ENCODE measurements at places on chromosomes 3 and 15.

DNA sequence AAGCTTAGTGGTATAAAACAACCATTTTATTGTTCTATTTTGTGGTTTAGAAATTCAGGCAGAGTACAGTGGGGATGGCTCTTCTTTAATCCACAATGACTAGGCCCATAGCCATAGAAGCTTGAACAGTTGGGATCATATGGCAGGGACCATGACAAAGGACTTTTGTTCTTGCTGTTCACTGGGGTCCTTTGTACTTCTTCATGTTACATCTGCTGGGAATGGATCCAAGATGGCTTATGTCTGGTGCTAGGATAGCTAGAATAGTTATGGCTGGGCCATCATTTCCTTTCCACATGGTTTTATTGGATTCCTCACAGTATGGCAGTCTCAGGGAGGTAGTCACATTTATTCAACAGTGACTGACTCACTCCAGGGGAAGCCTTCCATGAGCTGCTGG, 427.9 kb upstream of the AGTR1 start:
- DNase-seq: no peak

DNA sequence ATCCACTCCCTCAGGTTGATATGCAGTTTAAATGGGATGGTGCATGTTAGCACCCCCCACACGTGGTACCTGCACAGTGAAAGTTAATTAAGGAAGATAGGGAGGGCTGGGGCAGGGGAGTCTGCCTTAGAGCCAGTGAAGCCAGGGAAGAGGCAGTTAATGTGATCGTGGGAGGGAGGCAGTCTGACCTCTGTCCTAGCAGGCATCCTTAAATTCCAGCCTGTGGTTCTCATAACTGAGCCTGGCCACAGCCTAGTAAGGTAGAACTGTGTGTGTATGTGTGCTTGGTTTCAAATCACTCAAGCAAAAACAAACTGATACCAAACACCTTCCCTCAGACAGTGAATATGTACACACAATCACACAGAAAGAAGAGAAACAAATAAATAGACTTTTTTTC, 319.1 kb upstream of the TLE3 start:
- DNase-seq: no peak

DNA sequence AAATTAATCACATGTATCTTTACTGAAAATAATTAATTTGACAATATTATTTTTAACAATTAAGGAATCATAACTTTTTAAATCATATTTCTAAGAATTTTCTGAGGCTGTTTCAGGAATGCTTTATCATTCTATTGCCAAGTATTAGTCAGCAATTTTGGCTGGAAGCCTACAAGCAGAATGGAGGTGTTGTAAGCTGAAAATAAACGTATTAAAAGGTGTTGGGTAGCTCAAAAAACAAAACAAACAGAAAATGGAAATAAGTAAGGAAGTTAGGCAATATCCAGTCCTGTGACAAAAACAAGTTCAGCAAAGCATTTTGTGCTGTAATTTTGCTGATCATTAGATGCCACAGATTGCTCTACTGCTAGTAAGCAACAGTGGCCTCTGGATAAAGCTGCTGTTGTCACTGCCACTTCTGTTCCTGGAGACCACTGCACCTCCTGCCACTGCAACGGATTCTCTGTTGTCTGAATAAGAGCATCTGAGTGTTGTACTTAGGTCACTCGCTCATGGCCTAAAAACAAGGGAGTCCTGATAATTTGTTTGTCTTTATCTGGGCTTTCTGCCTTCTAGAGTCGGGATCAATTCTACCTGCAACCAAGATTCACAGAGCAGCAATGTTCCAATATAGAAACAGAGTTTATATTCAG, 63.5 kb upstream of the SLITRK3 start:
- no peak for DNase-seq

GRCh38 chr3:29870136-29870535, 589.3 kb downstream of the RBMS3 start:
- no peak for DNase-seq

DNA sequence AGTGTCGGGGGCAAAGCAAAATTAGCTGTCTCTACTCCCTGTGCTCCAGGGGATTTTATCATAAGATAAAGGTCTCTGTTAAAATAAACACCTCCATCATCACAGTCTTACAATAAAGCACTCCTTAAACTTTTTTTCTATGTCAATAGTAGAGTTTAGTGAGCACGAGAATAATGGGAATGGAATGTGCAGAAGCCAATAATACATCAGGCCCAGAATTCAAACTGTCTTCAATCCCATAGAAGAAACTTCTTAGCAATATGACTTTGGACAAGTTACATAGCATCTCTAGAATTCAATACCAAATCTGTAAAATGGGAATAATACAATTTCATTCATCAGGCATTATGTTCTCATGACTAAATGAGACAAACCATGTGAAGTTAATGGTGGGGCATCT, 49.0 kb upstream of the EPHA3 start:
- no peak for DNase-seq

DNA sequence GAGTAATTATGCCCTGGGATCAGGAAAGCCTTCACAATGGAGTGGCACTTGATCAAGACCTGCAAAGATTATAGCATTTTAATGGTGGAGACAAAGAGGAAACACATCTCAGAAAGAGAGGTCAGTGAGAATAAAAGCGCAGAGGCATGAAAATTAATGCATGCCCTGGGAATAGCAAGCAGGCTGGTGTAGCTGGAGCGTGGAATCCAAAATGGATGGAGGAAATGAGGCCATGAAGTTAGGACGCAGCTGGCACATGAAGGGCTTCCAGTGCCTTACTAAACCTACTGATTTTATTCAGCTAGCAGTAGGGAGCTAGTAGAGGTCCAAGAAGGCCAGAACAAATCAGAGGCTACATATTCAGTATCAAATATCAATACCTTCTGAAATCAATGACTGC, 38.1 kb downstream of the TMEM212 start:
- no peak for DNase-seq

- no peak for DNase-seq
Observed at GRCh38 chr3:61985020-61985419, 388.3 kb downstream of the FEZF2 start.

GRCh38 chr15:31427411-31427810, 100.8 kb downstream of the KLF13 start:
- DNase-seq: no peak

DNA sequence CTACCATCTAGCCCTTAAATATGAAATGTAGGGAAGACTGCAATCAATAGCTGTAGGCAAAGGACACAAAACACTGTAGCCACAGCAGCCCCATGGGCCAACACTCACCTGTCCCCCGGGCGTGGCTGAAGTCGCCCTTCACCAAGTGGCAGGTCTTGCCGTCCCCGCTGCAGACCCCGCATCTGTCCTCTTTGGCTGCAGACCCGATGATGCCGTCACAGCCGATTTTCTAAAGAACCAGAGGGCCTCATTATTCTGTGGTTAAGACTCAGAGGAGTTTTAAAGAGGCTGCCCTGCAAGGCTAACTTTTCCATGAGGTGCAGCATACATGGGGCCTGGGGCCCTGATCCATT, 245.6 kb downstream of the ADAMTS17 start:
- no peak for DNase-seq

DNA sequence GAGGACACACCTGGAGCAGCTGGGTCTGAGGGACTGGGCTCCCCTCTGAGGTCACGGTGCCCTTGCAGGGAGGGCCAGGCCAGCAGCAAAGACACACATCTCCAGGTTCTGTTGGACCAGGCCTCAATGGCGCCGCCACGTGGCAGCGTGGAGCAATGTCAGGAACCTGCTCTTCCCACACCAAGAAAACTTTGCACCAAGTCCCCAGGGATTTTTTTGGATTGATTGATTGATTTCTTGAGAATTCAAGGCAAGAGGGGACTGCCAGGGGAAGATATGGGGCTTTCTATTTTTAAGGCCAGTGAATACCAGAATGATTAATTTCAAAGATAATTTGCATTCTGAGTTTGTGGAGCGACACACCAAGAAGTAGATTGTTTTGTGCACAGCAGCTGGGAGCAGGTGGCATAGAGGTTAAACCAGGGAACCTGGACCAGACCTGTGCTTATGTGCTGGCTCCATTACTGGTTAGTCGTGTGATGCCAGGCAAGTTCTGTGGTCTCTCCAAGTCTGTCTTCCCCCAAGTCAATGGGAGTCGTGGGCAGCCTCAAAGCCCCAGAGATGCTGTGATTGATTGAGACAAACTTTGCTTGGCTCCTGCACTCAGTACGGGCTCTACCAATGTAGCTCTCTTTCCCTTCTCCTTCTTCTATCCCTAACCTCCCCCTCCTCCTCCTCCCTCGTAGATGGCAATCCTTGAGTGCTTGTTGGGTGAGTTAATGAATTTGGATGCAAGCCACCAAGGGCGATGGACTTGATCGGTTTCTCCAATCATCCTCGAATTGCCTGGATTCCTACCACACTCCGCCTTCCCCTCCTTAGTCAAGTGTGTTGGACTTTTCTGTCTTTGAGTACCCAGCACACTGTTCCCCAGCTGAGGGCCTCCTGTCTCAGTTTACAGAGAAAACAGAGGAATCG, 96.2 kb upstream of the TRPM1 start:
- peak; percentile 57 for DNase-seq

DNA sequence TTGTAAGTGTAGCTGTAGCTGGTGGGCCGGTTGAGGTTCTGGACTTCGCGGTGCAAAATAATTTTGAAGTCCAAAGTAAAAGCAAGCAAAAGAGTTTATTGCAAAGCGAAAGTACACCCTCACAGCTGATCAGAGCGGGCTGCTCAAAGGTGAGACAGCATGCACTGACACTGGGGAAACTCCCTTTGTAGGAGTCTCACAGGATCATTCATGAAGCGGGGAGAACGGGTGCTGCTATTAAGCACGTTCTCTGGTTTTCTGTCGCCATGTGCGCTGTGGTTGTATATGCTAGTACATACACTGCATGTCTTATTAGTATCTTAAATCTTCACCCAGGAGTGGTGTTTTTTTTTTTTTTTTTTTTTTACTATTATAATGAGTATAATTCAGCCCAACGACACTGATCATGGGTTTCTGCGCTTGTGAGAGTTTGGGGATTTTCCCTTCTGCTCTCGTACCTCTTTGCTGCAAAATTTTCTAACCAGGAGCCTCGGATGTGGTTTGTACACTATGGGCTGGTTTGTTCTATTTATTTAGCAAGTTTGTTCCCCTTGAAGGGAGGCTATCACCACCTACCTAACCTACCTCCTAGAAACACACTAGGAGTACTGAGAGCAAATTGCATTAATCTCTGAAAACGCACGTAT, 1.4 kb upstream of the AP4E1 start:
- DNase-seq: peak; percentile 59

- DNase-seq: no peak
Observed at GRCh38 chr3:40846451-40846850, 321.7 kb downstream of the ZNF621 start.

GRCh38 chr3:61532739-61533500, 28.5 kb upstream of the PTPRG start:
- no peak for DNase-seq

GRCh38 chr15:98860281-98861041, 147.1 kb downstream of the PGPEP1L start:
- no peak for DNase-seq

- no peak for DNase-seq
Observed at GRCh38 chr3:124563376-124563775, 166.9 kb upstream of the UMPS start.

DNA sequence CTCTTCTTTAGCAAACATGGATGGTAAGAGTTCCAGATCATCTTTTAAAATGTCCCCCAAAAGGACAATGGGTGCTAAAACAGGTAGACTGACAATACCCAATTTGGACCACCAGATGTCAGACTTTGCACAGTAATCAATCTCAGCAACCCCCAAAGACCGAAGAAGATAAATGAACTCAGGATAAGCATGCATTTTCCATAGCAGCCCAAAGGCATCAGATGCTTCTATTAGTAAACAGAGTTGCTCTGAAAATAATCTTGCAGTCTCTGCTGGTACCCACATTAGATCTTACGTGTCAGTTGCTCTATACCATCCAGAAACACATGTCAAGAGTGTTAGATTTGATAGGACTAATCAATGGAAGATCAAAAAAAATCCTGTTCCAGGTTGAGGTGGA, 20.6 kb downstream of the MYH15 start:
- DNase-seq: peak; percentile 5

DNA sequence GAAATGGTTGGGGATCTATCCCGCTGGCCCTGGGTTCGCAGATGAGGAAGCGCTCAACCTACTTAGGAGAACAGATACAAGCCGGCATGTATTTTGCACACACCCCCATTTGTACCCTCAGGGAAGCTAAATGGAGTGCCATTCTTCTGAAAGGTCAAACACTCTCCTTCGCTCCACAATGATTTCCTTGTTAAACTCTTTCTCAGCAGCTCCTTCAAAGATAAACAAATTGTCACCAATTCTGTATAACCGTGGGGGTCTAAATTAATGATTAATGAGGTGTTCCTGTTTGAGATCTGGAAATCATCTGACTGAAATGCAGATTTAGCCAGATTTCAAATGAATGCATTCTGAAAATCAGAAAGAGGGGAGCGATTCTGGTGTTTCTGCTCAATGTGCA, 124.0 kb downstream of the MEGF11 start:
- DNase-seq: no peak

DNA sequence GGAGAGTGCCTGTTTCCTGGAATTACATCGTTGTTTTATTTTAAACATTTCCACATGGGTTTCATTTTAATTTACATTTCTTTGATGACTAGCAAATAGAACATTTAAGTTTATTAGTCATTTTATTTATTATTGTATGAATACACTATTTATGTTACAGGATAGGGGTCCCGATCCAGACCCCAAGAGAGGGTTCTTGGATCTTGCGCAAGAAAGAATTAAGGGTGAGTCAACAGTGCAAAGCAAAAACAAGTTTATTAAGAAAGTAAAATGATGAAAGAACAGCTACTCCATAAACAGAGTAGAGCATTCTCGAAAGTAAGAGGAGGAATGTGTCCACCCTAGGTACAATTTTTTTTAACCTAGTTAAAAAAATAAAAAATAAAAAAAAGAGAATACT, 539.5 kb downstream of the NAALADL2 start:
- no peak for DNase-seq

DNA sequence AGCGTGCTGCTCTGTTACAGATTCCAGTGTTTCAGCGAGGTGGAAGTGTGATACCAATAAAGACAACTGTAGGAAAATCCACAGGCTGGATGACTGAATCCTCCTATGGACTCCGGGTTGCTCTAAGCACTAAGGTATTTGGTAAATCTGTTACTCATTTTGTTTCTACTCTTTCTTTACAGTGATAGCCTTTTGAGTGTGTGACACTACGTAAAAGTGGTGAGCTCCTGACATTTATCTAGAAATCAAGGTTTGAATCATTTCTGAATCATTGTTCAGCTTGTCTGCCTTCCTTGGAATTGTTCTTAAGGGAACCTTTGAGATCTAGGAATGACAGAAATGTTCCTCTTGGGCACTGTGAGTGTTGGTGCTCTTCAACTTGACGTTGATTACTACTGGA, 11.2 kb upstream of the CAPN3 start:
- no peak for DNase-seq

GRCh38 chr3:11195721-11196332, 41.5 kb downstream of the HRH1 start:
- DNase-seq: no peak

DNA sequence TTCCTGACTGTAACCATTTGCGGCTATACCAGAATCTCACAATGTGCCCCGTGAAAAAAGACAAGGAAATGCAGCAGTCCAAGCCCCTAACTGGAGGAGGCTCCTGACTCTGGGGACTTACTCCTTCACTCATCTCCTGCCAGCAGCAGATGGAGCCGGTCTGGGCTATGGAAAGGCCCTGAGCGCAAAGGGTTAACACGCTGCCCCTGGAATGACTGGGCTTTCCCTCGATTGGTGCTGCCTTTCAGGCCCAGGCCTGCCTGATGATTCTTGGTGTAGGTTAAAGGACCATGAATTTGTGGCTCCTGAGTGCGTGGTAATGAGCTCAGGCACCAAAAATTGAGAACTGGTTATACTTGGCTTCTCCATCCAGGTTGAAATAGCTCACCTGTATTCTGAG, 42.3 kb upstream of the GALNT15 start:
- DNase-seq: no peak

- DNase-seq: no peak
Observed at GRCh38 chr3:23438657-23439056, 235.5 kb downstream of the UBE2E2 start.
